ENCODE measurements at places on chromosomes 12 and 14.

GRCh38 chr14:103273145-103273744 lies 60.8 kb upstream of the EIF5 start:
- no peak for DNase-seq

DNA sequence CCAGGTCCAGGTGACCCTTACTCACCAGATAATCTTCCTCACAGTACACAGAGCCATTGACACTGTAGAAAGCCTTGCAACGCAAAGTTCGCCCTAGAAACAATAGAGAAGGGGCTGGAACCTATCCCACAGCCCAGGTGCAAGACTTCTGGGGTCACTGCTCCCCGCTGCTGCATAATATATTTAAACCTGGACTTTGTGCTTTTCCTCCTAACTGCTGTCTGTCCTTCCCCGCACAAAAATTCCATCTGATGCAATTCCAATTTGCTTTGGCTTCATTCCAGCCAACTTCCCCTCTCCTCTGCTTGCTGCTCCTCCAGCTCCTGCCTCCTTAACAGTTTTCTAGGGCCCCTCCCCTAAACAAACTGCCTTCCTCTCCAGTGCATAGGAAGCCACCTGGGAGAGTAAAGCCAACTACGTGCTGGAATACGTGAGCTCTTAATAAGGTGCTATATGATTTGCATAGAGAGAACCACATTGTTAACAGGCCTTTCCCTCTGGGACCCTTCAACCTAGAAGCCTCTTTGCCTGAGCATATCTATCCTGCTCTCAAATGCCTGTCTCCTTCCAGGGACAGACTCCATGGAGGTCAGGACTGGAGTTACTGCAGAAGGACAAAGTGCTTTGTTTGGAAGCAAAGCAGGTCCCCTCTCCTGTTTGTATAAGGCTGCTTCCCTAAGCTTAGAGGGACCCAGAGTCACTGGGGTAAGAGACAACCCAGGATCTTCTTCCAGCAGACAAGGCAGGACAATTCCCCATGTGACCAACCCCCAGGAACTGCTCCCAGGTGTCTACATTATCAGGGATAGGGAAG lies 5.5 kb downstream of the AJUBA start:
- DNase-seq = no peak

DNA sequence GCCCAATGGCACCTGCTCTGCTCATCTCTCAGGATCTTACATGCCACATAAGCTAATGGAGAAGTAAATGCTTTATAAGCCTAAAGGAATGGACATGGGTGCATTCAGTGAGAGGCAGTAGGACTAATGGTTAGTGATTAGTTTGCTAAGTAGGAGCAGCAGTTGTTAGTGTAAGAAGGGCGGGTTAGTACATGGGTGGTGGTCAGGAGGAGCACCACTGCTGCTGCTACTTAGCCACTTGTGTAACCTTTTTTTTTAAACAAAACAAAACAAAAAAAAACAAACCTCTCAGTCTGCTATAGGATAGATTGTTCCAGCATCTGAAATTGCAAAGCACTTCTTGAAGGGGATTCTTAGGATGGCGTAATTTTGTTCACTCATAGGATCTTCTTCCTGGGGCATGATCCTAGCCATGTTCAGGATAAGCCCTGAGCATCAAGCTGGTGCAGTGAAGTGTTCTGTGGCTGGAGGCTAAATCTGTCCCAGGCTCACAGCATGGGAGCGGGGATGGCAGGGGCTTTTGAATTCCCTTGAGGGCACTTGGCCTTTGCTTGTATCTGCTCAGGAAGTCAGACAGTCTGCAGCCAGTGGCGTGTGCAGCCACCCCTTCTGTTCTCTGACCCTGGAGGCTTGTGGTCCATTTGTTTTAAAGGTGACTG lies 63.6 kb downstream of the CHST11 start:
- no peak for DNase-seq

DNA sequence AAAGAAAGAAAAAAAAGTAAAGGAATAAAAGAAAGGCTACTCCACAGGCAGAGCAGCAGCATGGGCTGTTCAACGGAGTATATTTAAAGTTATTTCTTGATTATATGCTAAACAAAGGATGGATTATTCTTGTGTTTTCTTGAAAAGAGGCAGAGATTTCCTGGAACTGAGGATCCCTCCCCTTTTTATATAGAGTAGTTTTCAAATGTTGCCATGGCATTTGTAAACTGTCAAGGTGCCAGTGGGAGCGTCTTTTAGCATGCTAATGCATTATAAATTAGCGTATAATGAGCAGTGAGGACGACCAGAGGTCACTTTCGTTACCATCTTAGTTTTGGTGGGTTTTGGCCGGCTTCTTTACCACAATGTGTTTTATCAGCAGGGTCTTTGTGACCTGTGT lies 383.0 kb downstream of the PCNX1 start:
- no peak for DNase-seq

- no peak for DNase-seq
Observed at GRCh38 chr14:61284001-61284400, 2.9 kb upstream of the TMEM30B start.

DNA sequence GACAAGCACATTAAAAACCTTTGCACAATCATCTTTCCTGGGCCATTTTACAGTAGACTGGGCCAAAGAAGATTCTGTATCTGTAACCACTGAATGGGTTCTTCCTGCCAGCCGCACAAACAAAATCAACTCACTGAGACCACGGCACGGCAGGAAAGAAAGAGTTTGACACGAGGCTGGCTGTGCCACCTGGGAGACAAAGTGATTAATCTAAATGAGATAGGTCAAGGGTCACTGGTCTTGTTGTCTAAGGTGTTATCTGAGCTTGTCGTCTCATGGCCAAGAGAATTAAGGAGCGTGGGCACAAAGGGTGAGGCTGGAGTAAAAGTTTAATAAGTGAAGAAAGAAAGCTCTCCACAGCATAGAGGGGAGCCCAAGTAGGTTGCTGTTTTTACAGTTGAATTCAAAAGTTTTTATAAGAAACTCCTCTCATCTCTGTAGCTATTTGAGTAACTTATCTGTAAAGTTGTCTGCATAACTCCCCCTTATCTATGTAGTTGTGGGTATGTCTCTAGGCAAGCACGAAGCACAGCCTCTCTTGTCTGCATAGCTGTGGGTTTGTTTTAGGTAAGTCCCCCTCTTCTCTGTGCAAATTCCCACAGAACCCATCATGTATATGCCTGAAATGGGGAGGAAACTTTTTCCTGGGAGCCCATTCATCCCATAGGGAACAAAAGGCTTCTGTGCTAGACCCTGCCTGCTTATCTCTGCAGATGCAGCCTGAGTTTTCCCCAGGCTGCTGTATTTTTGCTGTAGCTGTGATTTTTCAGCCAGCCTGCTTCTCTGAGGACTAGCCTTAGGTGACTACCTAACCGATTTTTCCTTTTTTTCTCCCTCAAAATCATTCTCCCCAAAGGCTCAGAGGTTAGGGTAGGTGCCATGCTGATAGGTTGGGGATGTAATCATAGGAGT lies 1314.6 kb upstream of the TMEM132C start:
- DNase-seq = no peak

DNA sequence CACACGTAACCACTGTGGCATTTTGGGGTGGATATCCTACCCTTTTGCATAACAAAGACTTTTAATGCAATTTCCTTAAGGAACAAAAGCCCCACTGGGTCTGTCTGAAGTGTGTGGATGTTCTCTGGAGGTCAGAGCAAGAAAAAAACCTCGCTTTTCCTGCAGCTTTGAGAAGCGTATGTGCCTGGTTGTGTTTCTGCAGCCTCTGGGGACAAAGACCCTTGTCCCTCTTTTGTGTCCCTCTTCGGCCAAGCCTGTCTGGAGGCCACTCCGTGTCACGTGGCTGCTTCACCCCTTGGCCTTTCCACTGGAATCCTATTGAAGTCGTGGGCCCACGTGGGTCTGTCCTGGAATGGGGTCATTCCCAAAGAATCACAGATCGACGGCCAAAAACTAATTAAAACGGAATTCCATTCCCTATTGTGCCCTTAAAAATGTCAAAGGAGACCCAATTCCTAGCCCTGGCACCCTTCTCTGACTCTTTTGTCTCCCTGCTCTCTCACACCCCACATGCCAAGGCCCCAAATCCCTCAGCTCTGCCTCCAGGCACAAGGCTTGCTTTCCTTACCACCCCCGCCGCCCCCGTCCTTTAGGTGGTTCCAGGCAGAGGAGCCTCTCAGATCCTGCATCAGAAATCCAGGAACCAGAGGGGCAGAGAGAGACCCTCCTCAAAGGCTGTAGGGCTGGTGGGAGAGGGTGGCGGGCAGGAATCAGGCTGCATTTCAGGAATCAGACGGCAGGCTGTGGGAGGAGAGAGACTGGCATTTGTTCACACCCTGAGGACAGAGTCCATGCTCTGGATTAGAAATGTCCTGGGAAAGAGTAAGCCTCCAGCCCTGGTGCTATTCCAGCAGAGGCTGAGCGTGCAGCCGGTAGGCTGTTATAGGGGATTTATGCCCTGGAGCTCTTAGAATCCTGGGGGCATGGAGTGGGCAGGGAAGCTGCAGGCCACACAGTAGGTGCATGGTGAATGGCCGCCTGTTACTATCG lies 12.6 kb upstream of the CYP46A1 start:
- DNase-seq = no peak

- peak; percentile 57 for DNase-seq
Observed at GRCh38 chr12:64679487-64680001, 69.2 kb downstream of the RASSF3 start.

DNA sequence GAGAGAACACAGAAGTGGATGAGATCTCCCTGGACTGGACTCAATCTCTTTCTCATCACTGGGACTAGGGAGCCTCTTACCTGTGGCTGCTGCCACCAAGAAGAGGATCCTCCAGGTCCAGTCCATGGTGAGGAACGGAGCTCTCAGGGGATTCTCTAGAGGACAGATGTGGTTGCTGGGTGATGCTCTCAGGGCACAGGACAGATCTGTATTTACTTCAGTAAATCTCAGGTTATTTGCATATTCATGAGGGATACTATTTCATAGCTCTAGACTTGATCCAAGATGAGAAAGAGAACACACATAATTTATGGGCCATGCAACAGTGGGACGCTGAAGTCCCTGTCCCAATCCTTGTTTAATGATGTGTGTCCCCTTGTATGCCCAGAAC lies 460.5 kb downstream of the TMEM121 start:
- DNase-seq = no peak

GRCh38 chr14:35855876-35856481 lies 29.8 kb downstream of the BRMS1L start:
- peak; percentile 61 for DNase-seq

GRCh38 chr14:99688629-99689028 lies 4.5 kb downstream of the CYP46A1 start:
- DNase-seq = no peak

DNA sequence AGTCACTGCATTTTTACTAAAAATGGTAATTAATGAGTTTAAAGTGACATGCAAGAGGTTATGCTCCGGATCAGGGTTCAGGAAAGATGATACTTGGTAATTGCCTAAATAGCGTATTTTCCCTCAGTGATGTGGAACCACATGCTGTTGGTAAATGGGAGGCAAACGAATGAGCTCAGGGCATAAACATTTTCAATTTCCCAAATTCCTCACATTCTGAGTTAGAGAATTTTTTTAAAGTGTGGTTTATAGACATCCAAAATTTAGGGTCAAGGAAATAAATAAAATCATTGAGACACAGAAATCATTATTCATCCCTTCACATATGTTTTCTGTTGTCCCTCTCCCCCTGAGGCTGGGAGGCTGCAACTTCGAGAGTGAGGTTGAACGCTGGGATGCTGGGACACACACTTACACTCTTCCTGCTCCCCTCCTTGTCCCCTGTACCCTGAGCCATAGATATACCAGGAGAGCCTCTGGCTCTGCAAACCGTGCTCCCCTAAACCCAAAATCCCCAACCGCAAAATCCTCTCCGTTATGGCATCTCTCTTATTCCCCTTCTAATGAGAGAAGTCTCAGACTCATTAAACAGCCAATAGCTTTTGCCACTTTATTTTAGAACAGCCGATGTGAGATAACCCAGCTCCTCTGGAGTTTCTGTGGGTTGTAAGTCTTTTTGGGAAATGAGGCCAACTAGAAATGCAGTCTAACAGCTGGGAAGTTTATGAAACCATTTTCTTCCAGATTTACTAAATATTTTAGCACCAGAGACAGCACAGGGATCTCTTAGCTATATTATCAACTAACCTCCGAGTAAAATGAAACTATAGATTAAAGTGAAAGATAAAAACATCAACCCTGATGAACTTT lies 21.4 kb upstream of the ADGRD1 start:
- no peak for DNase-seq

DNA sequence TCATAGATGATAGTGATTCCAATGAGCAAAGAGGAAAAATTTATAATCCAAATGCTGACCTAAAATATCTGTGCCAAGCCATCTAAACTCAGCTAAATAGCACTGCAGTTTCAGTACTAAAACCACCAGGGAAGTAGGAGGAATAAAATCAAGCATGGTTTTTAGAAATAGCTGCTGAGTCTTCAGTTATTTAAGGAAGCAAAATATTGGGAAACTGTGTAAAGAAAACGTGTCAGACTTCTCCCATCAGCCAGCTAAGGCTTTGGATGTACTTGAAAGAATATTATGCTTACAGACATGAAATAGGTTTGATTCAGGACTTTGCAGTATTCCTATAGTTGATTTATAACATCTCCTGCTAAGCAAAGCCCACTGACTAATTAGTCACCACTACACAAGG lies 24.7 kb downstream of the CLEC2D start:
- DNase-seq = no peak

Data from G401 (cell line).